Peyer's patch (tissue), 4 donors: ENCODE measurements at places on chromosomes 6 and 20. TPM values are rescaled to one million over a fixed set of nuclear protein-coding genes. Genes with fewer than 3 reads are reported as not detected.

Gene ECT2L
- total RNA-seq = not detected

DNA sequence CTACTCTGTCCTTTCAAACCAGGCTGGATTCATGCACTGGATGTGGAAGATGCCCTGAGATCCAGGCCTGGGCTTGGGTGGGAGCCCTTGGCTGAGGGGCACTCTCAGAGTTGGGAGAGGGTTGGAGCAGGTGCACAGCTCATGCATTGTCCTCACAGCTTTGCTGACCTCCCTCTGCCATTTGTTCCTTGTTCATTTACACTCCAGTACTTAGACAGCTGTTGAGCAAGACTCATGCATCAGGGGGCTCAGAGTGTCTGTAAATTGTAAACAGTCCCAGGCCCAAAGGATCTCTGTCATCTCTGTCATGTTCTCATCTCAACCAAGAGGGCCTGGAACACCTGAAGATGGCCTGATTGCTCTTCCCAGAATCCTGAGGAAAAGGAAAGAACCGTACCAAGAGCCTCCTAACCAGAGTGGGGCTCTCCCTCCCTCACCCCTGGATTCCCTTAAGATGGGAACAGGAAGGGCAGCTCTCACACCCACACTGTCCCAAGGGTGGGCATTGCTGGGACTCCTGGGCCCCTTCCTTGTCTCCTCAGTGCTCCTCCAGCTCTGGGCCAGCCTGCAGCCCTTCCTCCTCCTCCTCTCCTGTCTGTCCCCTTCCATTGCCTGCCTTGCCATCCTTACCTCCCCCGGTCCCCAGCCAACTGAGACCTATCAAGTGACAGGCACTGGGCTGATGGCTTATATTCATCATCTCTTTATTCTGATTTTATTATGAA, 132.9 kb downstream of the FOXO3 start:
- no peak overlapping the region for H3K27ac ChIP-seq
- no peaks in the 10 kb centered on the region for H3K4me1 ChIP-seq

Gene BPI
- total RNA-seq = not detected

DNA sequence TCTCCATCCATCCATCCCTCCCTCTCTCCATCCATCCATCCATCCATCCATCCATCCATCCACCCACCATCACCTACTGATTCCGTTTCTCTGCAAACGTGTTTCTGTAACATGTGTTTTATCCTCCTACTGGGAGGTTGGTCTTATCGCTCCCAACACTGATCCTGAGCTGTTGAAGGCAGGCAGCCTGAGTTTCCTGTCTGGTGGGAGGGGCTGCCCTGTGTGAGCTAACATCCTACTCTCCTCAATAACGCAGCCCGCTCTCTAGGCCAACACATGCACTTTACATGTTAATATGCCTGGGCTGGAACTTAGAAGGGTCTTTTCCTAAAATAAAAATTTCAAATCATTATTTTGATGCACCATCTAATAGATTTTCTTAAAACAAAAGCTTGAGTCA, 126.5 kb downstream of the WDR27 start:
- DNase-seq = no peak
- no peaks in the 10 kb centered on the region for H3K4me1 ChIP-seq
- no peak overlapping the region for H3K27ac ChIP-seq
- no peak overlapping the region for H3K4me3 ChIP-seq
- H3K27me3 ChIP-seq = no peaks in the 10 kb centered on the region
- no peaks in the 10 kb centered on the region for H3K36me3 ChIP-seq

- no peak overlapping the region for H3K27ac ChIP-seq
- H3K4me1 ChIP-seq = no peaks in the 10 kb centered on the region
- H3K4me3 ChIP-seq = no peak overlapping the region
- DNase-seq = no peak
- no peaks in the 10 kb centered on the region for H3K27me3 ChIP-seq
Measured at GRCh38 chr6:80380566-80380965, 274.1 kb downstream of the BCKDHB start.

DNA sequence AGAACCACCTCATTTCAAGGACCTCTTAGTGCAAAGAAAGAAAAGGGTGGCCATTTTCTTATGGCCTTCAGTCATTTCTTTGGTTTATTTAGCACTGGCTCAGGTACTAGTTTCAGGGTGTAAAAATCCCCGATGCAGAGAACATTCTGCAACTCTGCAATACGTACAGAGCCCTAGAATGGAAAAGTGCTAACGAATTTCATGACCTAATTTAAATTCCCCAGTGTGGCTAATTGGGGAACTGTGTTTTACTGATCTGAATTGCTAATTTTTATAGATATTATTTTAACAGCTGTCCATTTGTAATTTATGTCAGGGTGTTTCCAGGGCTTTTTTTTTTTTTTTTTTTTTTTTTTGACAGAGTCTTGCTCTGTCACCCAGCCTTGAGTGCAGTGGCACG, 160.7 kb downstream of the UST start:
- H3K36me3 ChIP-seq = no peaks in the 10 kb centered on the region
- H3K4me3 ChIP-seq = no peak overlapping the region
- no peaks in the 10 kb centered on the region for H3K27me3 ChIP-seq
- no peak overlapping the region for H3K27ac ChIP-seq
- H3K4me1 ChIP-seq = no peaks in the 10 kb centered on the region

DNA sequence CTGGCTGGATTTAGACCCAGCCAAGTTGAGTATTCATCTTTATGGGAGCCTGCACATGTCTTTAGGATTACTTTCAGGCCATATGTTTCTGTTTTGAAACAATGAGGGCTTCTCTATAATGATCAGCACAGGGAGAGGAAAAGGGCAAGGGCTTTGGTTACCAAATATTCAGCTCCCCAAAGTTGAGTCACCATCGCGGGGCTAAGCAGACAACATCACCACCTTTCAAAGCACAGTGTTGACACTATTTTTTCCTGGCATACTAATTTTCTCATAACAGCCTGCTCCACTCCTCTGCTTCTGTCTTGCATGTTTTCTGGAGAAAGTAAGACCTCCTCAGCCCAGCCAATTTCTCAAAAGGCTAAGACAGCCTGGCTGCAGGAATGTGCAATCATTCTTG, 4.9 kb downstream of the SCML4 start:
- no peaks in the 10 kb centered on the region for H3K36me3 ChIP-seq
- no peaks in the 10 kb centered on the region for H3K4me1 ChIP-seq
- H3K27me3 ChIP-seq = no peaks in the 10 kb centered on the region
- DNase-seq = no peak
- no peak overlapping the region for H3K27ac ChIP-seq
- no peak overlapping the region for H3K4me3 ChIP-seq

DNA sequence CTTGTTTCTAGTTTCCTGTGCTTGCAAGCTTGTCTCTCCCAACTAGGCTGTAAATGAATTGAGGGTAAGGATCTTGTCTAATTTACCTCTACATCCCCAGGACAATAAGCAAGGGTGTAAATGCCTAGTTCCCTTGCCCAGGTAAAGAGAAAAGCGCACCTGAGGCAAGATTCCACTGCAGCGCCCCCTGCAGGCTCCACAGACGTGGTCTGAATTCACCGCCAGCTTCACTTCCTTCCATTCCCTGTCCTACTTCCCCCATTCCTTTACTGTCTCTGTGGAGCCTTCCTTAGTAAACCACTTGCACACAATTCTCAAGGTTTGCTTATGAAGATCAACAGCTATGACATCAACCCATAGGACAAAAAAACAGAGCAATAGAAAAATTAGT, 42.3 kb downstream of the ANKEF1 start:
- no peak overlapping the region for H3K4me3 ChIP-seq
- H3K4me1 ChIP-seq = no peaks in the 10 kb centered on the region
- no peak for DNase-seq
- no peaks in the 10 kb centered on the region for H3K27me3 ChIP-seq
- no peak overlapping the region for H3K27ac ChIP-seq
- H3K36me3 ChIP-seq = no peaks in the 10 kb centered on the region

DNA sequence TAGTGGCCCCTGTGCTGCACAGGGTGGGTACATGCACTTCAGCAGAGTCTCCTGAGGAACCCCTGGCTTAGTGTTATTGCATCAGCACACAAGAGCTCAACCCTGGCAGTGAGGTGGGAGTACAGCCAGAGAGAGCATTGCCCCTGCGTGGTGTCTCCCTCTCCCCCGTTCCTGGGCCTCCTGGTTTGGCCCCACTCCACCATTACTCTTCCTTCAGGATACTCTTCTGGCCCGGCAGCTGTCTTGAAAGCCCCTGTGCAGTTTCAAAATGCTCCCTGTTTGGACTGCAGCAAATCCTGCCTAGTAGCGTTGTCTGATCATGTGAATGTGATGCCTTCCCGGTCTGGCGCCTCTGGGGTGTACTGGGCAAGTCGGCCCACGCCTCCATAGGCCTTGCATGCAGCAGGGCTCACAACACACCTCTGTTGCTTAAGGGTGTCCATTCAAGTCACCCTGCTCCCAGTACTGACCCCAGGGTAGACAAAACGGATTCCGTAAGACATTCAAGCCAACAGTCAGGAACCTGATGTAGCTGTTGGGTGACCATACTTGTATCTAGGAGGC, 32.1 kb downstream of the TXNDC5 start:
- H3K27ac ChIP-seq = no peak overlapping the region
- no peaks in the 10 kb centered on the region for H3K4me1 ChIP-seq
- no peak for DNase-seq
- H3K27me3 ChIP-seq = no peaks in the 10 kb centered on the region
- H3K4me3 ChIP-seq = no peak overlapping the region

DNA sequence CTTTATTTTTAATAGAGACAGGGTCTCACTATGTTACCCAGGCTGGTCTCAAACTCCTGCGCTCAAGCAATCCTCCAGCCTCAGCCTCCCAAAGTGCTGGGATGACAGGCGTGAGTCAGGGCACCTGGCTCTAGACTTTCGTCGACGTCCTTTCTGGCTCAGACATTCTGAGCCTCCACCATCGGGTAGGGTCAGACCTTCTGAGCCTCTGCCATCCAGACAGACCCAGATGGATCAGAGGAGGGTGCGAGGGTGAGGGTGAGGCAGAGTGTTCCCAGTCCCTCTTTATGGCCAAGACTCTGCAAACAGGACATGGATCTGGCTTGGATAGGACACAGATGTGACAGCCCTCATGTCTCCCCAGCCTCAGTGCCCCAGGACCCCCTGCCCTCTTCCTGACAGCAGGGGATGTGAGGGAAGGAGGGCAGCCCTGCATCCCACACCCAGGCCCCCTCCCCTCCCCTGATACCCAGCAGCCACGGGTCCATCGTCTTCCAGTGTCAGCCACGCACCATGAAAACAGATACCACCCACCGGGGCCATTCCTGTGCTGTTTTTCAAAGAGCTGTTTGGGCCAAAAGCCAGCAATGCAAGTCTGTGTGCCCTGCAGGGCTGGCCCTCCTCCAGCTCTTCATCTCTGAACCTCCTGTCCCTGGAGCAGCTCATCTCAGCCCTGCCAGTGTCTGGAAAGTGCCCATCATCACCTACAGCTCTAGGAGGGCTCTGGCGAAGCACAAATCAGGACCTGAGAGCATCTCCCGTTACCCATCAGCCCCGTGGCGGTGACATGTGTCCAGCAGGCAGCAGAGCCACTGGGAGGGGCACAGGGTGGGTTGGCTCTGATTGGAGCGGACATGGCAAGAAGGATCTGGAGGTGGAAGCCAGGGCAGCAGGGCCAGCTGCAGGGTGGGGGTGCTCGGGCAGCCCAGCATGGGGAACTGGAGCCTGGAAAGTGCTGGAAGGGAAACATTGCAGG, 208.4 kb downstream of the PREX1 start:
- H3K27ac ChIP-seq = no peak overlapping the region
- H3K4me1 ChIP-seq = no peaks in the 10 kb centered on the region
- peak; percentile 47 for DNase-seq
- no peaks in the 10 kb centered on the region for H3K27me3 ChIP-seq
- H3K4me3 ChIP-seq = no peak overlapping the region
- no peaks in the 10 kb centered on the region for H3K36me3 ChIP-seq

- no peaks in the 10 kb centered on the region for H3K27me3 ChIP-seq
- H3K4me3 ChIP-seq = no peak overlapping the region
- H3K4me1 ChIP-seq = peaks cover 10% of the 10 kb centered on the region
- no peak for DNase-seq
- no peaks in the 10 kb centered on the region for H3K36me3 ChIP-seq
- H3K27ac ChIP-seq = peak overlapping the region; percentile 10
Measured at GRCh38 chr6:296151-297122, 4.2 kb downstream of the DUSP22 start.

Gene TMEM217
- total RNA-seq = 0.53 TPM

DNA sequence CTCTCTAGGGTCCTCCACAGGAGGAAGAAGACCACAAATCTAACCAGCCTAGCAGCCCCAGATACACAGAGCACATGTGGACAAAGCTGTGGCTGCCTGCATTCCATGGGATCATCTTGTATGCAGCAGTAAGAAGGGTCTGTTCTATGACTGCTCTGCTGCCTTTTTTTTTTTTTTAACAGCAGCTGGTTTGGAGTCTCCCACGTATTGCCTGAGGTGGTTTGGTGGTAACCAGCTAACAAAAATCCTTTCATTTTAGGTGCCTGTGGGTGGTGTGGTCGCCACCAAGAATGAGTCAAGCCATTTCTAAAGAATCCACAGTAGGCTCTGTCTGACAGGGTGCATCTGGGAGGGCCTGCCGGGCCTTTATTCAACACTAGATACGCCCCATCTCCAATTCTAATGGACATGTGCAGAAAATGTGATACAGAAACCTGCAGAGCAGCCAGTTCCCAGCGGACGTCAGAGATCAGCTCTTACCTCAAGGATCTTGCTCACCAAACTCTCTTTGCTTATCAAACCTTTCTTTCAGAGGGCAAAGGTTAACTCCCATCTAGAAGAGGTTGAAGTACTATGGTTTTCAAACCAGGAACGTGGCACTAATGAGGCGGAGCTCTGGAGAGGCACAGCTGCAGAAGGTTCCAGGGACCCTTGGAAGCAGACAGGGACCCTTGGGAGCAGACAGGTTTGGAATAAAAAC, 32.0 kb downstream of the GNAS-AS1 start:
- H3K36me3 ChIP-seq = no peaks in the 10 kb centered on the region
- no peaks in the 10 kb centered on the region for H3K4me1 ChIP-seq
- H3K4me3 ChIP-seq = no peak overlapping the region

DNA sequence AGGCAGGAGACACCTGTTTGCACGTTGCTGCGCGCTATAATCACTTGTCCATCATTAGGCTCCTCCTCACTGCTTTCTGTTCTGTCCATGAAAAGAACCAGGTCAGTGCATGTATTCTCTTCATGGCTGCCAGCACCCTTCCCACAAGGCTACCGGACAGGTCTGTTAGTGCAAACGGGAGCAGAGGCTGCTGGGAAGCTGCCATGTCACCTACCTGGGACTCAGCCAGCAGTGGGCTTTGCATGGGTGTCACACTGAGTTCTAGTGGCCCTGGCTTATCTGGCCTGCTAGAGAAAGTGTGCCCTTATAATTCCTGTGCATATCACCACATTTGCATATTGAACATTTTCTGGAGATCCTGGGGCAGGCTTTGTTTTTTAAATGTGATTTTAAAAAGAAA, 24.8 kb downstream of the LYRM2 start:
- DNase-seq = no peak
- no peaks in the 10 kb centered on the region for H3K36me3 ChIP-seq
- no peak overlapping the region for H3K27ac ChIP-seq
- H3K4me1 ChIP-seq = no peaks in the 10 kb centered on the region
